NCI-H82 (cell line): ENCODE measurements at places on chromosomes 6 and 20.

DNA sequence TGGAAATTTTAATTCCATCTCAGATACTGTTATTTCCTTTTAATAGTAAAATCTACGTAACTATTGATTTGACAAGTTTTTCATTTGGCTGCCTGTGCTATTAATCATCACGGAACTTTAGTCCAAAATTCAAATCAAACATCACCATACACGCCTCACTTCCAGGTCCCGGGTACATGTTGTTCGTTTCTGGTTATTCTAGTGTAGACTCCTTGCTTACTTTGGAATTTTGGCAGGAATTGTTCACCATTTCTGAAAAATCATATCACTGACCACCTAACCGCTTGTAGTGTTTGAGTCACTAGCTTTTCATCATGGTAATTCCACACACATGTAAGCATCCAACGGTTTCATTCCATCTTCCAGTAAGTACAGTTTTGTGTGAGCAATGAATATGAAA is 98.0 kb upstream of the NHSL1 start:
- DNase-seq = no peak

DNA sequence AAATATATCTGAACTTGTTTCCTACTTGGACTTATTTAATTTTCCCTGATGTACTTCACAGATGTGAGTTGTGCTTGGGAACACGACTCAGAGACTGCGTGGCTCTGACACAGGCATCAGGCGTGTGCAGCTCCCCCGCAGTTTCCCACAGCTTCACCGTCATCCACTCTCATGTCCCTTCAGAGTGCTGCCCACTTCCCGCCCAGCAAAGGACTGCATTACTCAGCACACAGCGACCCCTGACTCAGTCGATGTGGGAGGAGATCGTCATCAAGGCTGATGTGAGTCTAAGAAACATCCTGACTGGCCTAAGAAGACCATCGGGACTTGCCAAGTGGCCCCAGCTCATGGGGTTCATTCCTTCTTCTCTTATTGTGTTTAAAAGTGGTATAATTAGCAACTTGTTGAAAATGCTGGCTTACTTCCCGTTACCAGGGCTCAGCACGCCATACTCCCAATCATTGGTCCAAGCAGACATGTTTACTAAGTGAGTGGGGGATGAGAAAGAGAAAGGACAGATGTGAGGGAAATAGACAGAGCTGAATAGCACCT is 539.4 kb upstream of the JARID2 start:
- no peak for DNase-seq

GRCh38 chr6:84272298-84272697 is 44.9 kb upstream of the CEP162 start:
- DNase-seq = no peak

DNA sequence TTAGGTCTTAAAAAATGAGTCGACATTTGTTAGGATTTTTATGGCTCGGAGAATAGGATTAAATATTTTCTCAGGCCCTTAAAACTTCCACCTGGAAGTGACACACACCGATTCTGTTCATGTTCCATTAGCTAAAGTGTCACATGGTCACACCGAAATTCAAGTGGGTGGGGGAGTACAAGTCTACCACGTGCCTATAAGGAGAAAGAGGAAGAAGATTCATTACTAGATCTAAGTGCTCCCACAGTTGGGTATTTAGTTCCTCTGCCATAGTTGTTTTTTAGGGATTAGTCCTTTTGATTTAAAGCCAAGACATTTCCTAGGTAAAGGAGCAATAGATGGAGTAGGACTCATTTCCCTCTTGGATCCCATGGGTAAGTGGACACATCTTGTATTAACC is 4.9 kb upstream of the TOX2 start:
- no peak for DNase-seq

DNA sequence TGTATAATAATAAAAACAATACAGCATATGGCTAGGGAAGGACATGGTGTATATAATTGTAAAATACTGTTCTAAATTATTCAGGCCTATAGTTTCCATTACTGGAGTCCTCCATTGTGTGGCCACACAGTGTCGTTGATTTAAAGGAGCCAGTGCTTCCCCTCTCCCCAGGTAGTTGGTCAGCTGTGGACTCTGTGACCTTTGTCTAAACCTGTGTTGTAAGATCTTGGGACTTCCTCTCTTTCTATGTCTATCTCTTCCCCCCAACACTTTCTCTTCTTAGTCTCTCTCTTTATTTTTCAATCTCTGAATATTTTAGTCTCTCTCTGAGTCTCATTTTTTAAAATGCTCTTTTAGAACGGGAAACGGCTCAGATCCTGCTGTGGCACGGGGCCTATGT is 35.6 kb downstream of the BRPF3 start:
- no peak for DNase-seq

GRCh38 chr6:134287859-134288537 is 29.9 kb downstream of the SGK1 start:
- no peak for DNase-seq

DNA sequence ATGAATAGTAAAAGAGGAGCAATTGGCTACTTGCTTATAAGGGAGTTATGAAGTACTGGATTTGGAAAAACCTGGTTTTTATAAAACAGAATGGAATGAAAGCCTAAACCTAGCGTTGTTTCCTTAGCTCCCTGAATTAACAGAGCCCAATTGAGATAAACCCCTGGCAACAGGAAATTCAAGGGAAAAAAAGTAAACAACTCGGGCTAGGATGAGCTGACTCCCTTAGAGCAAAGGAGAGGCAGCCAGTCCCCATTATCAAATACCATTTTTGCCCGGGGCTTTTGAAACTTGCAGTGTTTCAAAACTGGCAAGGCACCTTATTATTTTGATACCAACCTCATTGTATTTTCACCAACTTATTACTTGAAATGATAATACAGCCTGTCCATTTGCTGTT is 587.5 kb downstream of the CD109 start:
- DNase-seq = no peak

DNA sequence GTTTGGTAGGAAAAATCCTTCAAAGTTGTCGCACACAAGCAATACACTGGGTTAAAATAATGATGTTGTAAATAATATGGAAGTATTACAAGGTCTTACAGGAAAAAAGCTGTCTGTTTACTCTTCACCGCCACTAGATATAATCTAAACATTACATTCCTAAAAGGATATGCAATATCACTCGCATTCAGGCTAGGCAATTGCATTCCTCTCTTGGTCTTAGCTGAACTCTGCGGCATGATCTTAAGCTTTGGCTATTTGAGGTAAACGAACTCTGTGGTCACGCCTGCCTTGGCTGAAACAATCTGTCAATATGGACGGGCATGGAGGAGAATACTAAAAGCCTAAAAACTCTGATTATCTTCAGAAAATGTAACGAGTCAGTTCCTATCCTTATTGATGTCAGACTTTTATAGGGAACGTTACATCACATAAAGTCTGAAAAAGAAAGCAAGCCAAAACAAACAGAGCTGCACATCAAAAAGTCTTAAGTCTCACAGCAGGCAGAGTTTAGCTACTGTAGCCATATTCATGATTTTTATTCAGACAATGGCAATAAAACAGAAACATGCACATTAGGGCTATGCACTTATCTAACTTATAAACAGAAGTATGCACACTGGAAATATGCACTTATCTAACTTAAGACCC is 30.8 kb upstream of the FILIP1 start:
- peak; percentile 59 for DNase-seq

DNA sequence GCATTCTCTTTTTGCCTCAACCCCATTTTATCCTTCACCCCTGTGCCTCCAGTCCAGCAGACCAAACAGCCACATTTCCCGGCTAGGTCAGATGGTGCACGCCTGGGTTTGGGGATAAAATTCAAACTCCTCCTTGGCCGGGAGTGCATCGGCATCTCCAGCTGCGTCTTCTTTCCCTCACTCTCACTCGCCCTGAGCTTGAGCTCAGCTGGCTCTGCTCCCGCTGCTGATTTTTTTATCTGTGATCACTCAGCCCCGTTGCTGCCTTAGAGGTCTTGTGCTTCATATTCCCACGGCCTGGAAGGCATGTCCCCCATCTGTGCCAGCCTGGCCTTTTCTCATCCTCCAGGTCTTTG is 6.8 kb upstream of the EZR start:
- no peak for DNase-seq

DNA sequence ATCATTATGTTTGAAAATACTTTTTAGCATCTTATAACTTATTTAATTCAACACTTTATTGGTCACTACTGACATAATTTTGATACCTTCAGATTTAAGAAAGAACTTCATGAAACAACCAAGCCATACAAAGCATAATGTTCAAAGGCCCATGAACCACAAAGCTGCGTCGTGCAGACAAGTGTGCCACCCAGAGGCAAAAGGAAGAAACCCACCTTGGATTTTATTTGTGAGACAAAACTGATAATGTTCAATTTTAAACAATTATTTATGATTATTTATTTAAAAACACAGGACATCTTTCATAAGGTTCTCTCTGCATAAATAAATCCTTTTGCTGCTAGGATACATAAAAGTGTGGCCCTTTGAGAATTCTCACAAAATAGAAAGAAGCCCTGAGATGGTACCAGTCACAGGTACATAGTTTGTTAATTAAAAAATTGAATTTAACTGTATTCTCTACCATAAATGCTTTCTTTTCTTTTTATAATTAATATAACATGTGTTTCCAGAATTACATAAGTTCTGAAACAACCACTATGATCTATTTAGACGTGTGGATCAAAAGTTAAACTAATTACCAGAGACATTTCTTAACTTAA is 143.7 kb downstream of the RALGAPA2 start:
- peak; percentile 71 for DNase-seq

DNA sequence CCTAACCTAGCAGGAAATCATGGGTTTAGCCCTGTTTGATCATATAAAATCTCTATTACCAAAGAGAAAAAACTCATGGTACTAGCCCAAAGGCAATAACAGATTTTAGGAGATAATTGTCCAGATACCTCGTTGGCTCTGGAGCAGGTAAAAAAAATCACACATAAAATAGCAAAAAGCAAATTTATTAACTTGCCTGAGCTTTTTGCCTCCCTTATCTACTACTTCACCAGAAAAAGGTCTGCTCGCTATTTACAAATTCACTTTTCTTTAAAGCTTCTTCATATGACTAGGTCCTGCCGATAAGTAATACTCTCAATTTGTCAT is 82.4 kb downstream of the GJA10 start:
- DNase-seq = no peak

GRCh38 chr6:9621276-9621675 is 793.6 kb downstream of the TFAP2A start:
- DNase-seq = no peak

- peak; percentile 68 for DNase-seq
Measured at GRCh38 chr6:3455569-3456394, 1.1 kb downstream of the SLC22A23 start.

DNA sequence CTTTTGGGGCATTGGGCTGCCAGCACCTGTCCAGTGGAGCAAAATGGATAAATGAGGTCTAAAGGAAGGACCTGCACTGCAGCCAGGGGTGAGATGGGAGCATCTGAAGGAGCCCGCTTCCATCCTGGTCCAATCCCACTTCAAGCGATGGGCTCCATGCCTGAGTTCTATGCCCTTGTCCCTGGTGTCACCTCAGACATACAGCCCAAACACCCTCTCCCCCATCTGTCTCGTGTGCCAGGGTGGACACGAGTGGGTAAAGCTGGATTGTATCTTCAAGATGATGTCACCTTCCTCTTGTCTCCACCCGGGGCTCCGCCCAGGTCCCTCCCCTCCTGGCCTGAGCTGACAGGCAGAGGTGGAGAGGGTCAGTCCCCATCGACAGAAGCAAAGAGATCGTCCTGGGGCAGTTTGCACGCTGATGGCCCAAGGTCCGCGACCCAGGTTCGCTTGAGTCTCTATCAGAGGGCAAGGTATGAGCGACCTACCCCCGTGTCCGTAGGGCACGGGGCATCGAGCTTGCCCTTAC is 544 bp downstream of the SMIM29 start:
- DNase-seq = peak; percentile 69

GRCh38 chr20:53829724-53830521 is 236.3 kb upstream of the ZNF217 start:
- no peak for DNase-seq

DNA sequence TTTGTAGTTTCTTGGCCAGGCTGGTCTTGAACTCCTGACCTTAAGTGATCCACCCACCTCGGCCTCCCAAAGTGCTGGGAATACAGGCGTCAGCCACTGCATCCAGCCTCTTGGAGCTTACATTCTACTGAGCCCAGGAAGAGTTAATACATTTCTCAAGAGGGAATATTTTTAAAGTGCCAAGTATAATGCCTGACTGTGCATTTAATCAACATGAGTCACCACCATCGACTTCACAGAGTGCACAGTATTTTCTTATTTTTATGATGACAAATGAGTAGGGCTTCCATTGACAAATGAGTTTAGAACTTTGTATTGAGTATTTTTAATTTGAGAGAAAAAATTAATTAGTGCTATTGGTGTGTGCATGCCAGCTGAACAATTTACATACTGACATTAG is 72.2 kb downstream of the SASH1 start:
- no peak for DNase-seq

- no peak for DNase-seq
Measured at GRCh38 chr6:140912686-140913085, 1220.0 kb upstream of the GJE1 start.

- DNase-seq = peak; percentile 98
Measured at GRCh38 chr6:134921721-134922261, 28.1 kb downstream of the ALDH8A1 start.

- peak; percentile 41 for DNase-seq
Measured at GRCh38 chr20:58480551-58481336, 34.5 kb downstream of the APCDD1L start.

GRCh38 chr6:118260833-118261232 is 287.3 kb upstream of the PLN start:
- DNase-seq = no peak

DNA sequence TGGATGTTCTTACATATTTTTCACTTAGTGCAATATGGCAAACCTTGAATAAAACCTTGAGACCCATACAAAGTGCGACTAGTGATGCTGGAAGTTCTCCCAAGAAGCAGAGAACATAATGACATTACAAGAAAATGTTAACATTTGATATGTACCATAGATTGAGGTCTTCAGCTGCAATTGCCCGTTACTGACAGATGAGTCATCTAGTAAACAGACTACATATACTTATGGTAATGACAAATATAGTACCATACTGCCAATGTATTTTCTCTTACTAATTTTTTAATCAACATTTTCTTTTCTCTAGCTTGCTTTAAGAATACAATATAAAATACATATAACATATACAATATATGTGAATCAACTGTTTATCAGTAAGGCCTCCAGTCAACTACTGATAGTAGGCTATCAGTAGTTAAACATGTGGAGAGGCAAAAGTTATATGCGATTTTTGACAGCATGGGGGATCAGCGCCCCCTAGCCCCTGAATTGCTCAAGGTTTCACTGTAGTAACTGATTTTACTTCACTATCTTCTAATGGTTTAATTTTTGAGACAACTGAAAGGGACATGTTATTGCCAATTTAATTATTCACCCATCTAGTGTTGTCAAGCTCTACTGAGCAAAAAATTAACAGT is 166.7 kb upstream of the ADGRB3 start:
- DNase-seq = peak; percentile 4
